AG10803 (cell line): ENCODE measurements at places on chromosomes 13 and 19.

DNA sequence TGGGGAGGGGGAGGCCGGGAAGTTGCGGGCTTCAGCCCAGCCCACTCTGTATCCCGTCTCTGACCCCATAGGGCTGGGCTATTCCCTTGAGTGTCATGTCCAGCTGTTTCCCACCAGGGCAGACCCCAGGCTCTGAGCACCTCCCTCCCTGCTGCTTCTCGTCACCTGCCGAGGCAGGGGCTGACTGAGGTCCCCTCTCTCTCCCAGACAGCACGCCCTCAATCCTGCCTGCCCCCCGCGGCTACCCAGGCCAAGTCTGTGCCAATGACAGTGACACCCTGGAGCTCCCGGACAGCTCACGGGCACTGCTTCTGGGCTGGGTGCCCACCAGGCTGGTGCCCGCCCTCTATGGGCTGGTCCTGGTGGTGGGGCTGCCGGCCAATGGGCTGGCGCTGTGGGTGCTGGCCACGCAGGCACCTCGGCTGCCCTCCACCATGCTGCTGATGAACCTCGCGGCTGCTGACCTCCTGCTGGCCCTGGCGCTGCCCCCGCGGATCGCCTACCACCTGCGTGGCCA, 625 bp downstream of the F2RL3 start:
- no peak for DNase-seq

DNA sequence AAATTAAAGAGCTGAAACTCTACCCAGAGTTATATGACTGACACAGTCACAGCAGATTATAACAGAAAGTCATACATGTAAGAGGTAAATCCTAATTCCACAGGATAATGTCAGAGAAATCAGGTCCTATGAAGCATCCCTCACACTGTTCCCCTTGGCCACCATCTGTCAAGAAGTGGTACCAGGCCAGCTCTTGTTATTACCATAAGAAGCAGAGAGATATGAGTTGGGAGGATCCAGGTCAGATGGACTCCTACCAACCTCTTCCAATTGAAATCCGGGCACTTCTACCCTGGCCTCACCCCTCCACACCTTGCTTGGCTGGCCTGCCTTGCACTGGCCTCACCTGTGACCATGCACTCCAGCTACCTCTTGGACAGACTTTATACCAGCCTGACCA, 353.2 kb downstream of the DNAJC15 start:
- no peak for DNase-seq

DNA sequence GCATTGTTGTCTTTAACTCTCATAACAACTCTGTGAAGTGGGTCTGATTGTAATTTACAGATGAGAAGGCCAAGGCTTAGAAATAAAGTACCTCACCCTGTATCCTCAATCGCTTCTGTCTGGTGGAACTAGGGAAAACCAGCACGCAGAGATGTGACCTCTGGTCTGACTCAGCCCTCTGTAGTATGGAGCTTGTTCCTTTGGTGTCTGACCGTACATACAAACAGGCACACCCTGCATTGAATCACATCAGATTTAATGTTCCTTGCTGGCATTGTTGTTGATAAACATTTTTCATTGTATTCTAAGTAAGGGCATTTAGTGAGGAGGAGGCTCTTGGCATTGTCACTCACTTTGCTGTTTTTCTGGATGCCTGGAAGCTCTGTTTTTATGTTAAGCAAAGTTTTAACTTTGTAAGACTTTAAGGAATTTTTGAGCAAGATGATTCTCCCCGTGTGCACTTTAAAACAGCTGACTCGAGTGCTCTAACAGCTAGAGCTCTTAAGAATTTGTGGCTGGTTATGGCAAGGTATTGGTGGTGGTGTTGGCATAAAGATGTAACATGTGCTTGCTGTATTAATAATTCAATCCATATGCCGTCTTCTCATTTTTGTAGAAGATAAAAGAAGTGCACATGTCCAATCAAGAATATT, 89.0 kb upstream of the SPATA13 start:
- peak; percentile 85 for DNase-seq

DNA sequence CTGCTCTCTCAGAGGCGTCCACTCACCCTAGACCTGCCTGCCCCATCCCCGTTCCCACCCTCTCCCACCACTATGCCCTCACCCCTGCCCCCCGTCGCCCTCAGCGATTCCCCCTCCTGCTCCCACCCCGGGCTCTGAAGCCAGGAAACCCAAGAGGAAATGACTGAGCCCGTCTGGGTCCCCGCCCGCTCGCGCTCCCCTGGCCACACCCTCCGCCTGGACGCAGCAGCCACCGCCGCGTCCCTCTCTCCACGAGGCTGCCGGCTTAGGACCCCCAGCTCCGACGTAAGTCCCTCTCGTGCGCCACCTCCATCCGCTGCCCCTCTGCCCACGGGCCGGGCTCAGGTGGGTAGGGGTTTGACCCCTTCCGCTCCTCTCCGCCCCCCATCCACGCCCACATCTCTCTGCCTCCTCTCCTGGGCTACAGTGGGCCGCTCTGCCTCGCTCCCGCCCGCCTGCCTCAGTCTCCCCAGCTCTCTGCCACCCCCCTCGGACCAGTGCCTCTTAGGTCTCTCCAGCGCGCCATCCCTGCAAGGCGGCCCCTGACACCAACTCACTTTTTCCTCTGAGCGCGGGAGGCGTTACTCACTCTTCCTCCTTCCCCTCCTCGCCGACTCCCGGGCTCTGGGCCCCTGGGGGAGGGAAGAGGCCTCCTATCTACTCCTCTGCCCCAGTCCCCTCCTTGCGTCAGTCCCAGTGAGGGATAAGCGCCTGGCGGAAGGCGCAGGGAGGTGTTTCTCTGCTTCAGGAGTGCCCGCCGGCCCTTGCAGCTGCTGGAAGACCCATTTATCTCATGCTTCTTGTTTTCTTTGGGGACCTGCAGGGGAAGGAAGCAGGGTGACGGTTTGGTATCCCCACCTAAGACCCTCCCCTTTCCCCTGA, at the start of gene FXYD5:
FXYD5 (plus strand) TSS at position 211 of the 882 bp plus-strand sequence. CDS start 816 bp downstream, outside the sequence.
- DNase-seq: peak; percentile 76

GRCh38 chr13:53854321-53854720, 825.7 kb downstream of the OLFM4 start:
- DNase-seq: no peak
